H1 (cell line): ENCODE measurements at places on chromosomes 3 and 15.

DNA sequence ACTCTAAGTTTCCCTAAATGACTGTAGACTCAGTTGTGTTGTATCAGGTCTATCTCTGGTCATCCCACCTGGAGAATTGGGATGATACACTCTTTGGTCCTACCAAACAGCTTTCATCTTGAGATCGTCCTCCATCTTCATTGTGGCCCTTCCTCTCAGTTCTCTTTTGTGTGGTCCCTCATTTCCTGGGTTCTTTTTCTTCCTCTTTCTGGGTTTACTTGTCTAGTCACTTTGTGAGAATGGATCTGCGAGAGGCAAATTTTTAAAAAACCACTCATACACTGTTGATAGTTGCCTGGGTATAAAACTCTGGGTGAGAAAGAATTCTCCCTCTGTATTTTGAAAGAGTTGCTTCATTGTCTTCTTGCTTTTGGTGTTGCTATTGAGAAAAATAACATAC, 6.0 kb upstream of the AMOTL2 start:
- no peak for DNase-seq

DNA sequence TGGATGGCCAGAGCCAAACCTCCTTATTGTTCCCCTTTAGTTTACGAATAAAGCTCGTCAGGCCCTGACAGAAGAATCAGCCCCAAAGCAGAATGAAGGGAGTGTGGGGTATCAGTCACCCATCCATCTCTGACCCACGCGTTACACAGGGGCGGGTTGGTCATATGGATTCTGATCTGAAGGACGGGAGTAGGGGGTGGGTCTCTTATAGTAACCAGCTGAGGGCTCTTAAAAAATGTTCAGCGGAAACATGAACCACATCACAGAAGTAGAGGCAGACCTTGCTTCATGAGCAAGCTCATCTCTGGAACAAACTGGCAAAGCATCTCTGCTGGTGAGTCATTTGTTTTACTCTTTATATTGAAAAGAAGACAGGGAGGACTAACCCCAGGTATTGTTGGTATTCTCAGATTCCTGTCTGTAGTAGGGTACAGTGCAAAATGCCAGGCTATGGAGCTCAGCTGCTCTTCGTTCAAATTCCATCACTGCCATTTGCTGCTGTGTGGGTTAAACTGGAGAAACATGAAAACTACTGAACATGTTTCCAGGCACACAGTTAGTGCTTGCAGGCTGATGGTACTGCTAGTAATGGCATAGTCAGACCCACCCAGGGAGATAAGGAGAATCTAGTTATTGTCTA, at the start of gene CXCR6:
TSS of gene CXCR6 (plus strand) at position 258 of the 640 bp plus-strand sequence. CDS start 3,018 bp downstream, outside the sequence.
- DNase-seq = no peak

- no peak for DNase-seq
Observed at GRCh38 chr3:14225421-14225820, 46.8 kb downstream of the LSM3 start.

GRCh38 chr15:101523560-101523940, 34.0 kb upstream of the PCSK6 start:
- DNase-seq = peak; percentile 34

DNA sequence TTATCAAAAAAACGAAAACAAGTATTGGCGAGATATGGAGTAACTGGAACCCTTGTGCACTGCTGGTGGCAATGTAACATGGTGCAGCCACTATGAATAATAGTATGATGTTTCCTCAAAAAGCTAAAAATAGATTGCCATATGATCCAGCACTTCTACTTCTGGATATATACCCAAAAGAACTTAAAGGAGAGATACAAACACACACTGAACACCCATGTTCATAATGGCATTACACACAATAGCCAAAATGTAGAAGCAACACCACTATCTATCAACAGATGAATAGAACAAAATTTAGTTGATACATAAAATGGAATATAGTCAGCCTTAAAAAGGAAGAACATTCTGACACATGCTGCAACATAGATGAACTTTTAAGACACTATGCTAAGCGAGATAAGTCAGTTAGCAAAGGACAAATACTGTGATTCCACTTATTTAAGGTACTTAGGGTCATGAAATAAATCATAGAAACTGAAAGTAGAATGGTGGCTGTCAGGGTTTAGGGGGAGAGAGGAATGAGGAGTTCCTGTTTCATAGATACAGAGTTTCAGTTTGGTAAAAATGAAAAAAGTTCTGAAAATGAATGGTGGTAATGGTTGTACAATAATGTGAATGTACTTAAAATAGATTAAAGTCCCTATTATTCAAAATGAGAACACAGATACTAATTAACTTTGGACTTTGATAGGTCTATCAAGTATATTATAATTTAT, 59.4 kb upstream of the IMPG2 start:
- DNase-seq = no peak

DNA sequence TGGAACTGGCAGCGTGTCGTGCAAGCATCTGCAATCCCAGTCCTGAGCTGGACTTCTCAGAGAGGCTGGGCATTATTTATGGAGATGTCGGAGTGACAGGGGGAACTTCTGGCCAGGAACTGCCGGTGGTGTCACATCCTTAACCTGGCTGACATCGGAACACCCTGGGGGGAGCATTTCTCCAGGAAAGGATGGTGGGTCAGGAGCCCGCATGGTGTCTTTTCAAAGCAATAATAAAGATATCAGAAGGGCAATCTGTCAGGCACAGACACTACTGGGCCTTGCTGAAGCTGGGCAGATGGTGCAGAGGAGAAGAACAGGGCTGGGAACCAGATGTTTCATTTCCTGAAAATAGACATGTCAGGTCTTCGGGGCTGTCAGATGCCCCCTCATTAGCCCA, 133.5 kb downstream of the WNT7A start:
- no peak for DNase-seq

DNA sequence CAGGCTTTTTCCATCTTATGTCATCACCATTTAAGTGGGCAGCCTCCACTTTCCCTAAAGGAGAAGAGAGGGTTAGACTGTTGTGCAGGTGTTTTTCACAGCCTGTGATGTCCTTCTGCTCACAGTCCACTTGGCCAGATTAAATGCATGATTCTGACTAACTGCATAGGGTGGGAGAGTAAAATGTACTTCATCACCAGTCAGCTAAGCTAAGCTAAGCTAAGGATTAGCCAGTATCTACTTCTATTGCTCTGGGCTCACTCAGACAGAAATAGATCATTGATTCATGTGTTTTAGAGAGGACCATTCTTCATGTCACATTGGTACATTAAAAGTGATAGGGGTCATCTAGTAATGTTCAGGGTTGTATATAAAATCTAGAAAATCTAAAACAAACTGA, 1013.1 kb downstream of the NTRK3 start:
- no peak for DNase-seq
